ENCODE measurements at places on chromosomes 5 and 9.

DNA sequence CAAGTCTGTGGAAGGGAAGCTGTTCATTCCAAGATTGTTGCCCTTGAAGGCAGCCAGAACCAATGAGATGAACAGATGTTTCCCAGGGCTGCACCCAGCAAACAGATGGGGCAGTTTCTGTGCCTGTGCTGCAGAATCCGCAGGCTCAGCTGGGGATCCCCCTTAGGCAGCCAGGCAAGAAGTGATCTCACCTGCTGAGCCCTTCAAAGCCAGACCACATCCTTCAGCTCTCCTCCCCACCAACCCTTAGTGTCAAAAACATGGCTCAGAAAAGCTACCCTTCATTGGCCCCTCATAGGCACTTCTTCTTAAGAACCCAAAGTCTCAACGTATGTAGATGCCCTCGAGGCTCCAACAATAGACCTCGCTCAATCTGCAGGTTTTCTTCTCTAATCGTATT is 626.7 kb downstream of the CCDC171 start:
- no peak for DNase-seq

DNA sequence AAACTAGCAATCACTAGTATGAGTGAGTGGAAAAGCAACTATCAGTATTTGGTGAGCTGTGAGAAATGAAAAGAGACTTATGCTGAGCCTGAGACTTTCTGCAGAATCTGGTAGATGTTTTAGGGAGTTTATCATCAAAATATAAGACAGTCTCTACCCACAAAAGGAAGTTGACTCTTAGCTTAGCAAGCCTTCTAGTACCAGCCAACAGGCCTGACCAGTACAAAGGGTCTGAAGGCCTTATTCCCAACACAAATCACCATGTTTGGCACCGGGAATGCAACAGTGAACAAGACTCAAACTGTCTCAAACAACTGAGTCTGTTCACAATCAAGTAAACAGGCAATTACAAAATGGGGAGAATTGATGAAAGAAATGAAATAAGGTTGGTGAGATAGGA is 244.4 kb downstream of the CWC27 start:
- no peak for DNase-seq

GRCh38 chr5:116738615-116739261 is 164.1 kb upstream of the SEMA6A start:
- DNase-seq, result no peak

GRCh38 chr5:140253985-140254384 is 48.9 kb downstream of the PFDN1 start:
- DNase-seq, result no peak

DNA sequence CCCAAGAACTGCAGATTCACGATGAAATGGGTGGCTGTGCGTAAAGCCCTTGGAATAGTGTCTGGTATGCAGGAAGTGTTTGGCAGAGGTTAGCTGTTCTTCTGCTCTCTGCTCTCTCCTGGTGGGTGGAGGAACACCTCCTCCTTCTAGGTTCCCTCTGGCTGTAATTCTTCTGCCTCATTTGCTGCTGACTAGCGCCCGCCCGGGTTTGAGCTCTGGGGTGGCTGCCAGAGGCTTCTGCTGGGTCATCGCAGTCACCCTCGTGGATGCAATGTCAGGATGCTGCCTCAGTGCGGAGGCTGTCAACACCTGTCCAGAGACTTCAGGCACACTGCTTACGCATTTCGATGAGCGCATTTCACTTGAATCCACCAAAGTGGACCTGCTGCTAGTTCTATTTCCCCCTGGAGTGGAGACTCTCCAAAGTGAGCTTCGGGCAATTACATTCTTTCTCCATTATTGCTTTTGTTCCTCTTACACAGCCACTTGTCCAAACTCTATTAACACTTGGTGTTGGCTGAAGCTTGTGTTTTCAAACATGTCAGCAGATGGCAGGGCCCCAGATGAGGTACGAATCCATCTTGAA is 11.7 kb downstream of the DOCK2 start:
- DNase-seq, result no peak

DNA sequence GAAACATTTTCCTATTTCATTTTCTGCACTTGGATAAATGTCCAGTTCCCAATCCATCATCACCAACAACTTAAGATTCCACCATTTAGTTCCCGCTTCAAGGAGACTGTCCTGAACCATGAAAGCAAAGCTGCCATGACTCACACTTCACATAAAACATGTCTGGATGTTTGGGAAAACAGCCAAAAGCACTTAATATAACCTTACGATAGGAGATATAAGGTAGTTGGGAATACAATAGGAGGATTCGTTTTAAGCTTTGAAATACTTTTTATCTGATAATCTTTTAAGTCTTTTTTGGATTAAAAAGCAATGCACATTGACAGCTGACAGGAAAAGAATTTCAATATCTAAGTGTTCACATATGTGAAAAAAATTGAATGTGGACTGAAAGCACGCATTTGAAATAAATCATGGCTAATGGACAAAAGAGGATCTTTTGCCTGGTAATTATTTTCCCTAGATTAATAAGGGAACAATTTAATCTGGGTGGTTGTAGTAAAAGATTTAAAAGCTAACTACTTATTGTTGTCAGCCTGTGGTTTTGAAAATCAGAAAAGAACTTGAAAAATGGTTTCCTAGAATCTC is 17.3 kb upstream of the TGFBI start:
- DNase-seq, result no peak

GRCh38 chr9:91405343-91406077 is 18.1 kb downstream of the NFIL3 start:
- DNase-seq, result no peak

- DNase-seq, result no peak
Observed at GRCh38 chr9:89555451-89556375, 49.1 kb upstream of the GADD45G start.

DNA sequence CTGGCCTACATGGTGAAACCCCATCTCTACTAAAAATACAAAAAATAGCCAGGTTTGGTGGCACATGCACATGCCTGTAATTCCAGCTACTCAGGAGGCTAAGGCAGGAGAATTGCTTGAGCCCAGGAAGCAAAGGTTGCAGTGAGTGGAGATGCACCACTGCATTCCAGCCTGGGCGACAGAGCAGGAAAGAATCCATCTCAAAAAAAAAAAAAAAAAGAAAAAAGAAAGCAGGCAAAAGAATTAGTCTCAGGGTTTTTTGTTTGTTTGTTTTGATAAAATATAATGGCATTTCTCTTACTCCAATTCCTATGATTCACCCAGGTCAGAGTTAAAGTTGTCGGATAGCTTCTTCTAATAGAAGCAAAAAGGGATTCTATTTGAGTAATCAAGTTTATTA is 67.0 kb upstream of the ATG10 start:
- DNase-seq, result no peak

- no peak for DNase-seq
Observed at GRCh38 chr5:102719886-102720285, 35.2 kb upstream of the PAM start.

DNA sequence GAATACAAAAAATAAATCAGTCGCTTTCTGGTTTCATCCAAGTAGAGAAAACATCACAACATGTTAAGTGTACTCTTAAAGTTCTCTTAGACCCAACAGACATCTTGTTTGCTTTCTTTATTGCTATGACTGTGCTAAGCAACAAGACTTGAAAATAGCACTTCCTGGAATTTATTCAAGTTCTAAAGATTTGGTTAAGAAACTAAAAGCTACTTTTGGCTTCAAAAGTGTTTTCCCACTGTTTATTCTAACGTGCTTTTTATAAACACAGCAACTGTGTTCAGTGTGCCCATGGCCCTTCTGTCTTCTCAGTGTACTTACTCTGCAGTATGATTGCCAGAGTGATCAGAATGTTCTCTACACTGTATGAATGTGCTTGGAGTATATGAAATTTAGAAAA is 109.8 kb downstream of the GIN1 start:
- no peak for DNase-seq

DNA sequence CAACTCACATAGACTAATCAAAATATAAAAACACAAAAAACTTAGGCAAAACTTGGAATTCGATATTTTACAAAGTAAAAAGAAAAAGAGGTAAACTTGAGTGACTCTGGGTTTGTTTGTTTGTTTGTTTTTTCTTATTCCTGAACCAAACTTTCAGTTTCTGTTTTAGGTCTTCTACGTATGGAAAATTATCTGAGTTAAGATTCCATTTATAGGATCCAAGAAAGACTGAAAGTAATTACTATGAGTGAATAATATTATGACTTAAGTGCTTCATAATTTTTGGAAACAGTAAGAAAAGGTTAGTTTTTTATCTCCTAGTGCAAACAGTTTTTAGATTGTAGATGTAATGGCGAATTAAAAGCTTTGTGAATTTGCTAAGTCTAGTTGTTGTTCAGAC is 13.2 kb downstream of the ST8SIA4 start:
- no peak for DNase-seq

DNA sequence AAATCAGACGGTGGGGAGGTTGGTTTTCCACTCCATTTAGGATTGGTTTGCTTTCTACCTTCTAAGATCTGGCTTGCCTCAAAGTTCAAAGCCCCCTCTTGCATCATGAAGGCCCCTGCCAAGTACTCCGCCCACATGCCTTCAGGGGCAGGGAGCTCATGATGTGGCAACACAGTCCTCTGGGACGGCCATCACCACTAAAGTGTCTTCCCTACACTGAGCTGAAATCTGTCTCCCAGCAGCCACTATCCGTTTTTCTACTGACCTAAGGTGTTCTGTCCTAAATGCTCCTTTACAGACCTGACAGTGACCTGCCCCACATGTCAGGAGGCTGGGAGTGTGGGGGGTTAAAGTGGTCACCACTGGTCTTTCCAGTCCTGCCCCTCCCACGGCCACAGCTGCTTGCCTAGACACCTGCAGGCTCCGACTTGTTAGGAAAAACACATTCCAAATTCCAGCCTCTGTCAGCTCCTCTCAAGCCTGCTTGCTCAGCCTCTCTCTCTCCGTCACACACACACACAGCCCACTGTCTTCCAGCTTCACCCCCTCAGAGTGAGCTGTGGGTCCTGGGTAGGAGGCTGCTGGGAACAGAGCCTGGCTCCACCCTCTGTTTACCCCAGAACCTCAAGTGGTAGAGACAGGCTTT is 44.9 kb downstream of the SHB start:
- no peak for DNase-seq

- DNase-seq, result no peak
Observed at GRCh38 chr5:154331232-154331631, 114.6 kb upstream of the SAP30L start.

DNA sequence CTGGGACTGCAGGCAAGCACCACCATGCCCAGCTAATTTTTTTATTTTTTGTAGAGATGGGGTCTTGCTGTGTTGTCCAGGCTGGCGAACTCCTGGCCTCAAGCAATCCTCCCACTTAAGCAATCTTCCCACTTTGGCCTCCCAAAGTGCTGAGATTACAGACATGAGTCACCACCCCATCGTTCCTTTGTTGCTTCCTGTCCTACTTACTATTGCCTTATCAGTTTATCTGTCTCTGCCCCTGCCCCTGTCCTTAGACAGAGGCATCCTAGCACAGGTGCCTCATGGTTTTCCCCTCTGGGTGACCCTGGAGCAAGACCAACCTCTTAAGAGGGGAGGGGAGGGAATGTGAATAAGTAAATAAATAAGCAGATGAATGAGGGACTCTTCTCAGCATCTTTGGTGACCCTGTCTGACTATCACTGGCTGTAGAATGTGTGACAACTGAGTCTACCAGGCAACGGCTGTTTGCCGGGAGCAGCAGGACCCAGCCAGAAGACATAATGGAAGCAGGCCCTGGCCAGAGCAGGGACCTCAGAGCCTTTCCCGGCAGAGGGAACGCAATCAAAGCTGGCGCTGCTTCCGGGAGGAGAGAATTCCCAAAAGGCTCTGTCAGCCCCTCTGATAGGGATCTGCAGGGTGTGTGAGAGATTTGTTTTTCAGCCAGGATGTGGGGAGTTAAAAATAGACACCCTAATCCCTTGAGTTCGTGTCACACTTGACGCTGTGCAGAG is 43.8 kb upstream of the DAB2IP start:
- DNase-seq, result no peak

- no peak for DNase-seq
Observed at GRCh38 chr9:123475407-123475806, 119.4 kb downstream of the CRB2 start.

- DNase-seq, result no peak
Observed at GRCh38 chr5:144451187-144451973, 280.7 kb downstream of the KCTD16 start.

Measured in activated T-cell treated with anti-CD3 and anti-CD28 coated beads, Interleukin-2, amount 50 U/mL, for 24 hours (primary cell).